Activated CD4-positive, CD25-positive, alpha-beta regulatory T cell treated with anti-CD3 and anti-CD28 coated beads, Interleukin-2, amount 50 U/mL, for 16 hours (primary cell): ENCODE measurements at places on chromosomes 4 and X.
A peak's percentile ranks its signal among the peaks of the same experiment; 100 is the strongest.

- DNase-seq = no peak
Observed at GRCh38 chr4:83230928-83231327, 53.7 kb downstream of the COQ2 start.

GRCh38 chrX:39874202-39874816 is 223.4 kb downstream of the BCOR start:
- DNase-seq = peak; percentile 26

GRCh38 chrX:153468008-153468580 is 2.3 kb downstream of the HAUS7 start:
- DNase-seq = no peak

- no peak for DNase-seq
Observed at GRCh38 chr4:15746110-15746509, 32.0 kb upstream of the CD38 start.

GRCh38 chr4:22465349-22465748 is 50.5 kb downstream of the ADGRA3 start:
- no peak for DNase-seq

GRCh38 chr4:154741131-154741665 is 2.6 kb upstream of the LRAT start:
- no peak for DNase-seq

DNA sequence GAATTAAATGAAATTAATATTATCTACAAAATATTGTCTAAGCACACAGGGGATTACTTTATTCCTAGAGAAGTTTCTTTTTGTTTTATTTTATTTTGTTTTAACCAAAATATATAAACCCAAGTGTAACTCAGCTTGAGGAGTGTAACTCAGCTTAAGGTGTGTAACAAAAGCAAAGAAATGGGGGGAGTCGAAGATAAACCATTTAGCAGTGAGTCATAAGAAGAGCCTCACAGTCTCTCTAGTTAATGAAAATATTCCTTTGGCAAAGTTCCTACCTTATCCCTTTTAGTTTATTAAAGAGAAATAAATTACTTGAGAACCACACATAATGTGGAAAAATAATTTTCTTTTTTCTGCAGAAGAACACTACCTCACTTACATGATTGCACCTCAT is 261.8 kb downstream of the KCTD8 start:
- DNase-seq = no peak

- DNase-seq = no peak
Observed at GRCh38 chrX:139971394-139971749, 6.1 kb upstream of the CXorf66 start.

DNA sequence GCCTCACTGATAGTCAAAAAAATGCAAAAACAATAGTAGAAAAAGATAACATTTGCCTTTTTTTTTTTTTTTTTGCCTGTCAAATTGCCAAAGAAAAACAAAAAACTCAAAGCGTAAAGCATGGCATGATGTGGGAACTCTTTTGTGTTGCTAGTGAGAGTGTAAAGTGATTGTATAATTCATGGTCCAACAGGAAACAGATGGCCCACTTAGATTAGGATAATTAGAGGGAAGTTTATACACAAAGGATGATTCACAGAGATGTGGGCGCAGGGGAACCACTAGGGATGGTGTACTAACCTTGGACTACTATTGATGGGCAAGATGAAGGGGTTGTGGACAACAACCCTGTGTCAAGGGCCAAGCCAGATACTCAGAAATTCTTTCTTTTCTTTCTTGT is 16.4 kb downstream of the MCUB start:
- no peak for DNase-seq

GRCh38 chrX:111360839-111361238 is 51.2 kb downstream of the DCX start:
- DNase-seq = no peak

- DNase-seq = no peak
Observed at GRCh38 chr4:32562010-32562409, 1841.8 kb downstream of the PCDH7 start.

DNA sequence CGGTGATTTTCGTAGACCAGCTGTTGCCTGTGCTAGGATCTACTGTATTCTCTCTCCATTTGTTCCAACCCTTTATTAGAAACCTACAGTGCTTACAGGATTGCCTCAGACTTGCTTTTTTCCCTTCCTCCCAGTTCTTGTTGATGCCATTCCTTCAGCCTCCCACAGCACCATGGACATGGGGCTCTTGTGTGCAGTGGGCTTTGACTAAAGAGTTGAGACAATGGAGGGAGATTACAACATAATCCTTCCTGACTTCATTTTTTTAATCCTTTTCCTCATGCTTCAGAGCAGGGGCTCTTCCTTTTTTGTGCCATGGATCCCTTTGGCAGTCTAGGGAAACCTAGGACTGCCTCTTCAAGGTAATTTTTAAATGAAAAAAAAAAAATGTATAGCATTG is 92.1 kb downstream of the BMPR1B start:
- DNase-seq = no peak

- no peak for DNase-seq
Observed at GRCh38 chrX:99394456-99394855, 1015.6 kb downstream of the PCDH19 start.

- DNase-seq = peak; percentile 12
Observed at GRCh38 chrX:132092439-132093065, 35.3 kb downstream of the FRMD7 start.

GRCh38 chr4:23837371-23837770 is 52.5 kb downstream of the PPARGC1A start:
- DNase-seq = no peak

DNA sequence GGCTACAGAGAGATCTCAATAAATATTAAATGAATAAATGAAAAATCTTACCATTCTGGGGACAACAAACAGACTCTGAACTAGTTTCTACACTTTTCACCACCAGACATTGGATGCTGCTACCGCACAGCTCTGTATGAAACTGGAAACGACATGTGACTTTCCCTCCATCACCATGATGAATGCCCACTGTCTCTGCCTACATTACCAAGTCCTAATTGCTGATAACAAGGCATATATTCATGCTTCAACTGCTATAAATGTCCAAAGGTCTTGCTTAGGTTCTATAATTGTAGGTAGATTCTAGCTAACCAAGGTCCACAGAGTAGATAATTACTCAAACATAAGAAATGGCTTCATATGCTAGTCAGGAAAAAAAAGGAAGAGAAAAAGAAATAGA is 399.4 kb upstream of the ADGRL3 start:
- DNase-seq = no peak

GRCh38 chr4:100306018-100306417 is 115.8 kb upstream of the DDIT4L start:
- DNase-seq = no peak

DNA sequence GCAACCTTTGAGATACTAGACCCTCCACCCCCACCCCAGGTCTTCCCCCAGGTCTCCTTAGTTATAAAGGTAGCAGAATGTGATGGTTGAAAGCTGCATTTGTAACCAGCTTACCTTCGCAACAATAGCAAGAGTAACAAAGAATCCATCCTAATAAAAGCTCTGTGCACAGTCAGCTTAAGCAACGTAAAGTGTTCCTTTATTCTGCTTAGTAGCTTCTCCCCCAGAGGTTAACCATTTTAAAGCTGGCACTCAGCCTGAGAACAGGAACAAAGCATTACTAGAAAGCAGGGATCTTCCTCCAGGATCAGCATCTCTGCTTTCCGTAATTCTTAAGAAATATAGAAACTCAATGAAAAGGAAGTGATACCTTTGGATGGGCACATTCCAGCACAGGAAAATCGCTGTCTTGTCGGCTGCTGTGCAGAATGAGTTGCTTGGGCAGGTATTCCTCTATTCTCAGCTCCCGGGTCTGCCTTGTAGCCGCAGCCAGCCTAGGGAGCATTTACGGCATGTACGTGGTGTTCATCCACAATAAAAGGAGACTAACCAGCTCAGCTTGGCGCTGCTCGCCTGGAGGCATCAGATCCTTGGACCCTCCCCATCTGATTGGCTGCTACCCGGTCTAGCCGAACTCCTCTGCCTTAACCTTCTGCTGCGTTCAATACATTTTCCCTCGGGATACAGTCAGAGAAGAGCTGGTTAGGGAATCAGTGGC is 113.0 kb upstream of the TLR3 start:
- no peak for DNase-seq

DNA sequence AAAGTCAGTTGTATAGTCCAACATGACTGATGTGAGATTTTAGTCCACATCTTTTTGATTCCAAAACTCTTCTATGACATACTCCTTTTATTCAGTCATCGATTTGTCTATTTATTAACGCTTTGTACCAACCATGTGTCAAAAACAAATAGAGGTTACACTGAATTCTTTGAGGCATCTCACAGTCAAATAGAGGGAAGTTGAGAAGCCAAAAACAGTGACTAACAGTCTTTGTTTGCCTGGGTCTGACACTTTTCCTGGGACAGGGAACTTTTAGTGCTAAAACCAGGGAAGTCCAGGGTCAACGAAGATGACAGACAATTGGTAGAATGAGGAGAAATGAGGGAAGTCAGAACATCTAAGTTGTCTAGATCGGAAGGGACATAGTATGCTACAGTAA is 169.9 kb upstream of the HS3ST1 start:
- no peak for DNase-seq

- no peak for DNase-seq
Observed at GRCh38 chr4:89101256-89102161, 9.8 kb upstream of the TIGD2 start.

- DNase-seq = no peak
Observed at GRCh38 chr4:24702281-24702680, 93.1 kb upstream of the SOD3 start.

DNA sequence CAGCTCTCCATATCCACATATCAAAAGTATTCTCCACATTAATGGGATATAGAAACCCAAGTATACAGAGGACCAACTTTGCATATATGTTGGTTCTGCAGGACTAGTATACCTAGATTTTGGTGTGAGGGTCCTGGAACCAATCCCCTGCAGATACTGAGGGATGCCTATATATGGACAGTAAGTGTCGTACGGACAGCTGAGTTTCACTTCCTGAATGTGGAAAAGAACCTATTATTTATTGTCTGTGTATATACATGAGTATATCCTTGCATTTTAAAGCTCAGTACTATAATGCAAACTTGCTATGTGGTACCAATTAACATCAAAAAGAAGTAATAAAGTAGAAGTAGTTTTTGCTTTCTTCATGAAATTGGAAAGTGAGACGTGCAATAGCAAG is 101.9 kb downstream of the FBXW7 start:
- DNase-seq = no peak

DNA sequence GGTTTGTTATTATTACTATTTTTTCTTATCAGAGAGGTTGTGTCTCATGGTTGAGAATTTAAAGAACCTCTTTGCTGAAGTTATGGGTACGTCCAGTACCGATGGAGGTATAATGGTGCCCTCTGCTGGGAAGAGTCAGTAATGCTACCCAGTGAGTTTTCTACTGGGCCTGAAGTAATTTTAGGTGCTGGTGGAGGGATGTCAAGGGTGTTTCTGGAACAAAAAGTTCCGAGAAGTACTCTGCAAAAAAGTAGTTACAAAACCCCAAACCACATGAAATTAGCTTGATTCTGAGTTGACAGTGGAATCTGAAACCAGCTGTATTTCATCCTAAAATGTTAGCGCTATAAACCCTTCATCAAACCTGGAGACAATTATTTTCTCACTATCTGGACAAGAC is 102.5 kb upstream of the MID1 start:
- DNase-seq = no peak

- DNase-seq = no peak
Observed at GRCh38 chr4:154073107-154073822, 284.4 kb upstream of the SFRP2 start.

- DNase-seq = no peak
Observed at GRCh38 chr4:92231511-92231910, 72.3 kb upstream of the GRID2 start.

DNA sequence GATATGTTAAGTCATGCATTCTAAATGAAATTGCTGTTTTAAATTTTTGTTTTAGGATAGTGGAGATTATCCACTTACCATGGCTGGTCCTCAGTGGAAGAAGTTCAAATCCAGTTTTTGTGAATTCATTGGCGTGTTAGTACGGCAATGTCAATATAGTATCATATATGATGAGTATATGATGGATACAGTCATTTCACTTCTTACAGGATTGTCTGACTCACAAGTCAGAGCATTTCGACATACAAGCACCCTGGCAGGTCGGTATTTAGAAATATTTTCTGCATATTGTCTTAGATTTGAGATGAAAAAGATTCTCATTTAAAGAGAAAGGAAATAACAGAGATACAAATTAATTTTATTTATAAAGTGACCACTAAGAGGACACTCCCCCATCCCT is 83.6 kb downstream of the STAG2 start:
- DNase-seq = no peak

GRCh38 chr4:98599617-98600205 is 58.7 kb downstream of the TSPAN5 start:
- no peak for DNase-seq

GRCh38 chr4:25451676-25452075 is 74.6 kb downstream of the ANAPC4 start:
- DNase-seq = no peak

GRCh38 chr4:47974566-47974965 is 41.9 kb downstream of the CNGA1 start:
- no peak for DNase-seq

DNA sequence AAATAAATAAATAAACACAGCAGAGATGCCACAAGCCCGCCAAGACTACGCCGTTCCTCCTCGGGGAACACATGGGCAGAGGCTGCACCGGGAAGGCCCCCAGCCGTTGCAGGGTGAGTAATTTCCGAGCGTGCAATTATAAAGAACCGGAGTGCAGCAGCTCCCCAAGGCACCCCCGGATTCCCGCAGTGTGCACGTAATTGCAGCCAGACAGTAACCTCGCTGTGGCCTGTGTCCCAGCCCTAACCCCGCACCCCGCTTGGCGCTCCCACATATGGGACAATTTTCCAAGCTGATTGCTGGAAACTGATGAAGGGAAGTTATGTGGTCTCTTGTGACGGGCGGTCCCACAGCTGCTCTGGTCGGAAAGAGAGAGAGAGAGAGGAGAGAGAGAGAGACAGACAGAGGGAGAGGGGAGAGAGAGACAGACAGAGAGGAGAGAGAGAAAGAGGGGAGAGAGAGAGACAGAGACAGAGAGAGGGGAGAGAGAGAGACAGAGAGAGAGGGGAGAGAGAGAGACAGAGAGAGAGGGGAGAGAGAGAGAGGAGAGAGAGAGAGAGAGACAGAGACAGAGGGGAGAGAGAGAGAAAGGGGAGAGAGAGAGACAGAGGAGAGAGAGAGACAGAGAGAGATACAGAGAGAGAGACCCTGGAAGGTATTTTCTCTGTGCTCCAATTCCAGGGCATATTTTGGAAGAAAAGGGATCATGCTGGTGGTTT is 275.4 kb downstream of the SHOX start:
- DNase-seq = no peak

GRCh38 chr4:123924536-123924935 is 527.9 kb downstream of the SPRY1 start:
- no peak for DNase-seq

- DNase-seq = no peak
Observed at GRCh38 chr4:66486068-66486467, 815.8 kb upstream of the EPHA5 start.

DNA sequence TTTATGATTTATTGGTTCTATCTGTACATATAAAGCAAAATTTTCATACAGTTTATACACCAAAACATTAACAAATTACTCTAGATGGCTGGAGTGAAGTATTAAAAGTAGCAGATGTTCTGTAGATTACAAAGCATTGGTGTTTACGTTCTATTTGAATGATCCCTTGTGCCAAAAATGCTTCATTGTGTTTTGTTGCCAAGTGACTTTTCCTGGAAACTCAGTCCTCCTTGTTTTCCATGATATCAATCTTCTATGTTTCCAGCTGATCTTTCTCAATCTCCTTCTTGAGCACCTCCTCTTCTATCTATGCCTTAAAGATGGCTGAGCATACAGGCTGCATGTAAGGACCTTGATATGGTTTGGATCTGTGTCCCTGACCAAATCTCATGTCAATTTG is 263.6 kb upstream of the CTSO start:
- DNase-seq = no peak

- DNase-seq = no peak
Observed at GRCh38 chr4:6308899-6309643, 39.4 kb downstream of the WFS1 start.
